ENCODE measurements at places on chromosomes 7 and 10.

- DNase-seq: no peak
Observed at GRCh38 chr7:44263326-44264082, 61.9 kb downstream of the CAMK2B start.

GRCh38 chr10:77317221-77317620 lies 320.4 kb downstream of the KCNMA1 start:
- no peak for DNase-seq

- no peak for DNase-seq
Observed at GRCh38 chr7:71995111-71995510, 417.0 kb downstream of the CALN1 start.

- no peak for DNase-seq
Observed at GRCh38 chr10:34581801-34582532, 233.1 kb downstream of the PARD3 start.

- no peak for DNase-seq
Observed at GRCh38 chr7:137245890-137246289, 97.6 kb downstream of the PTN start.

- DNase-seq: peak; percentile 23
Observed at GRCh38 chr7:106041140-106041717, 70.9 kb downstream of the SYPL1 start.

DNA sequence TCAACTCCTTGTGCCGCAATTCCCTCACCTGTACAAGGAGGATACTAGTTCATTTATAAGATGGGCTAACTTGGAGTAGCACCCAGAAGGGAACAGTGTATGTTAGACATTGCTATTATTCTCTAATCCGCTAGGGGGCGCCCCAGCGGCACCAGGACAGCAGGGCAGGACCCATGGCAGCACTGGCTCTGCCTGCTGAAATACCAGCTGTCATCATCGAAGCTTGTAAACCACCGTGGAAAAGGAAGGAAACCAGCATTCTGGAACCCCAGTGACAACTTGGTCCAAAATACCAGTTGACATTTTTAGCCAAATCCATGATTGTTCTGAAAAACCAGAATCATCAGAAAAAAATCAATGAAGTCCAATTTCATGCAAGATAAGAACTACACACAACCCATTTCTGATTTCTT lies 134.4 kb downstream of the ITGA8 start:
- peak; percentile 21 for DNase-seq

GRCh38 chr10:92627845-92628480 lies 35.0 kb downstream of the KIF11 start:
- no peak for DNase-seq

GRCh38 chr10:30027057-30028005 lies 32.1 kb downstream of the JCAD start:
- DNase-seq: peak; percentile 71

- no peak for DNase-seq
Observed at GRCh38 chr10:45006276-45007030, 5.7 kb downstream of the ZNF22 start.
